HFFc6 (cell line): ENCODE measurements at places on chromosomes 1 and 21. TPM values are rescaled to one million over a fixed set of nuclear protein-coding genes. Genes with fewer than 3 reads are reported as not detected.

Gene TRNP1
- total RNA-seq = 219 to 244 TPM (median 223 TPM) in 3 replicates

Gene C4BPA
- not detected in 2 replicates for total RNA-seq

Gene AJAP1
- not detected in 3 replicates for total RNA-seq

Gene TNNT2
- total RNA-seq = not detected in 3 replicates

Gene MAP3K7CL
- 7.0 and 10.8 TPM in 2 replicates for total RNA-seq

Gene PTGFRN
- total RNA-seq = 0.18 TPM in 1 of 3 replicates, not detected in the others

Gene RBBP5
- 13.6 to 16.2 TPM (median 16.1 TPM) in 3 replicates for total RNA-seq

Gene PSMG1
- total RNA-seq = 65.2 to 80.5 TPM (median 79.7 TPM) in 3 replicates

Gene S100A4
- total RNA-seq = 390 to 813 TPM (median 497 TPM) in 3 replicates

Gene PTPN14
- total RNA-seq = 102 and 132 TPM in 2 replicates

Gene C8B
- not detected in 2 replicates for total RNA-seq

Gene NBPF14
- 17.9 to 20.1 TPM (median 19.7 TPM) in 3 replicates for total RNA-seq

Gene LDLRAD1
- not detected in 3 replicates for total RNA-seq

Gene KTI12
- total RNA-seq = 12.3 and 12.6 TPM in 2 replicates

Gene PBX1
- 39.2 to 46.5 TPM (median 39.9 TPM) in 3 replicates for total RNA-seq

Gene FCAMR
- total RNA-seq = not detected in 3 replicates

Gene MROH7
- 0.07 to 0.09 TPM in 2 of 3 replicates, not detected in the other for total RNA-seq

Gene ETV3L
- total RNA-seq = not detected in 3 replicates

Gene HMCN1
- total RNA-seq = 0.69 to 1.3 TPM (median 1.3 TPM) in 3 replicates
